NCI-H1105 treated with DMSO at 0.1 percent for 48 hours (cell line): ENCODE measurements at places on chromosomes 7 and 10.

GRCh38 chr10:110959379-110960332 is 40.3 kb downstream of the SHOC2 start:
- no peak for DNase-seq

DNA sequence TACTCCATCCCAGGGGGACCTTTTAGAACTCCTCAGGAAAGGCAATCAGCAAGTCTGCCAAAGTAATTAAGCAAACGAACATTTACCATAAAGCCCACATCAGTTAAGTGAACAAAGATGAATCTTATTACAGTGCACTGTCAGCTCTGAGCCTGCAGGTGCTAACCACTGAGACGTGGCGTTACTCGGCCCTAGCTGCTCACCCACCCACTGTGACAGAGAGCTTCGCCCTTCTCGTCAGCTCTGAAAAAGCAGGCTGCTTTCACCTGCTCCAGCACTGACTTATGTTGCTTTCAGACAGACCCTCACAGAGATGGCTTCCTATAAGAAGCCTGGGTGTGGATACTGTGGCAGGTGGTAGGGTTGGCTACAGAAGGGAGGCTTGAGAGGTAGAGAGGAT is 57.7 kb upstream of the KCNIP2 start:
- DNase-seq, result peak; percentile 24

- DNase-seq, result no peak
Measured at GRCh38 chr10:120841522-120842189, 9.5 kb upstream of the WDR11 start.

DNA sequence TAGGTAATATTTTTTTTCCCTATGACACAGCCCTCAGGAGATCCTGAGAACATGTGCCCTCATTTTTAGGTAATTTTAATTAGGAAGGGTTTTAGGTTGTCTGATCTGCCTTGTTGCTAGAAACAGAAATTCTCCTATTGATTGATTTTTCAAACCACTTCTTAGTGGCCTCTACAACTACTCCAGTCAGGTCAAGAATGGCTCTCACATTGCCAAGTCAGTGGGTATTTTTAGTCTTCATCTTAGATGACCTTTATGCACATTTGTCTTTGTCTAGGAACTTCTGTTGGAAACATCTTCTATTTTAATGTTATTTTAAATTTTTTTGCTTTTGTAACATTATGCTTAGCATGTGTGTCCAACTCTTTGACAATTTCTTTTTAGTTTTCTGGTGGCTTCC is 162.3 kb downstream of the MLLT10 start:
- no peak for DNase-seq

GRCh38 chr10:77905781-77906180 is 20.8 kb downstream of the DLG5 start:
- no peak for DNase-seq

GRCh38 chr7:136266457-136266856 is 289.3 kb upstream of the MTPN start:
- no peak for DNase-seq

- DNase-seq, result no peak
Measured at GRCh38 chr7:17758008-17758407, 182.3 kb downstream of the SNX13 start.

DNA sequence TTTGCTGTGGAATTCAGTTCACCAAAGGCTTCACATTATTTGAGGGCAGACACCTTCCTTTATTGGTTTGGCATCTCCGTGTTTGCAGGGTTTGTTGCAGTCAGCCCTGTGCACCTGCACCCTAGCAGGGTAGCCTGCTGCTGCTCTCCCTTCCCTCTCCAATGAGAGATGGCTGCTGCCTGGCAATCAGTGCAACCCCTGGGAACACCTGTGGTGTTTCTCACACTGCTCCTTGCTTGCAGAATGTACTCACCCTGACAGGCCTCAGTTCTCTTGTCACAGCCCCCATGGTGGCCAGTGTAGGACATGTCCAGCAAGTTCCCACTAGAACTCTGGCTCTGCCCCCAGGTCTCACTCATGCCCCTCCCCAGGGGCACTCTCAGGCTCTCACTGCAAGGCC is 12.1 kb upstream of the PPIA start:
- DNase-seq, result no peak

- DNase-seq, result no peak
Measured at GRCh38 chr10:124520558-124521428, 59.2 kb downstream of the LHPP start.

- DNase-seq, result no peak
Measured at GRCh38 chr10:97063983-97064837, 121.5 kb downstream of the SLIT1 start.

DNA sequence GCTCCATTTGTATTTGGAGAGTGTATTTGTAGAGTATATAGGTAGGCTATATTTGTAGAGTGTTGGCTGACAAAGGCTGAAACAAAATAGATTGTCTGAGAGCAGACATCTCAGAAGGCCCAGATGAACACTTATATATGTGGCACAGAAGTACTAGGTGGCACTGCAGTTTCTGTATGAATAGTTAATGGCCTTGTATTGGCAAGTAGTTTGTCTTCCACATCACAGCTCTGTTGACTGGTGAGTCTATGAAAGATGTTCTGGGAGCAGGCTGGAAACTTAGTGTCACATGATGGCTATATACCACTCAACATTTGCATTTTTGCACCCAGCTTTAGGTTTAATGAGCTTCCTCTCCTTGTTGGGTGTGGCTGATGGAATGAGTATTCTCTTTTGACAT is 51.9 kb downstream of the CCNY start:
- DNase-seq, result no peak

GRCh38 chr7:106139265-106140251 is 27.4 kb upstream of the SYPL1 start:
- no peak for DNase-seq

- no peak for DNase-seq
Measured at GRCh38 chr7:151857412-151857811, 19.5 kb downstream of the PRKAG2 start.

GRCh38 chr10:19629567-19629966 is 186.7 kb upstream of the PLXDC2 start:
- DNase-seq, result no peak

GRCh38 chr7:105871142-105871541 is 5.3 kb downstream of the ATXN7L1 start:
- DNase-seq, result no peak

DNA sequence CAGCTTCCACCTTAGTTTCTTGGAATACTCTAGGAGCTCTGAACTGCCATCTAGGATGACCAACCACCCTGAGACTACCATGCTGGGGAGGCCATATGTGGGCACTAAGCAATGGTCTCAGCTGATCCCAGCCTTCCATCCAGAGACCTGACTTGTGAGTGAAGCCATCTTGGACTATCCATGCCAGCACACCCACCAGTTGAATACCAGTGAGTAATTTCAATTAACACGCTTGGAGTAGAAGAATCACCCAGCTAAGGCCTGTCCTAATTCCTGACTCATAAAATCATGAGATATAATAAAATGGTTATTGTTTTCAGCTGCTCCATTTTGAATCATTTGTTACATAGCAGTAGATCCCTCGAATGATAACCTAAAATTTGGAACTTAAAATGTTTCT is 5.2 kb upstream of the KIF5B start:
- DNase-seq, result no peak

DNA sequence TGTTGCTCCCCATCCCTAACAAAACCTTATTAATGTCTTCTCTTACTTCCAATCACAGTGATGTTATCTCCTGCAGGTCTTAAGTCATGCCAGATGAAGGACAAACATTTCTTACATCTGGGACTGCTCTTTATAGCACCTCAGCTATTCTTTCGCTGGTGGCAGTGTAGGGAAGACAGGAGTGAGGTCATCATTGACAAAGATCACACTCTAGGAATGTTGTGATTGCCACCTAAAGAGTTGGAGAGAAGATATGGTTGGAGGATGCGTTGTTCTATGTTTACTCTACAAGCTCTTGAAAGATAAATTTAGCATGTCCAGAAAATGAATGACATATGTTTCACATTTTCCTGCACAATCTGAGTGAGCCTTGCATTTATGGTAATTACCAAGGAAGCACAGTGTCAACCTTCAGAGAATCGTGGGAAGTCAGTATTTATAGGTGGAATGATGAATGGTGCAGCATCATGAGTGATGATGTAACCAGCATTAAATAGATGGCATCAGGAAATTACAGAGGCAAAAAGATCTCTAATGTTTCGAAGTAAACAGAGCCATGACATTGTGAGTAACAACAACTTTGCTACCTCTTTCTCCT is 188.1 kb upstream of the STEAP1 start:
- no peak for DNase-seq

GRCh38 chr10:89250865-89251408 is 638 bp downstream of the LIPA start:
- peak; percentile 6 for DNase-seq

DNA sequence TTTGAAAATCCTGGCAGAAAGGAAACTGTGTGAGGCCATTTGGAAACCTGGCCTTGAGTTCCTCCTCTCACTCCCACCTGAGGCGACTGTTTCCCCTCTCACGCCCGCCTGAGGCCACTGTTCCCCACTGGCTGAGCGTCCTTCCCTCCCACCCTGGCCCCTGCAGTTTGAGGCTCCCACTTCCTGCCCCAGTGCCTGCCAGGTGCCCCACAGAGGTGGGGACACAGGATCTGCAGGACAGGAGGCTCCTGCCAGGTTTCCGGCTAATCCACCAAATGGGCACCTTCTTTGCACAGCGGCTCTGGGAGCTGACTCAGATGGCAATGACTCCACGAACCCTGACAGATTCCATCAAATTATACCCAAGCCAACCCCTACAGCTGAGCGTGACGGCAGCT is 24.3 kb upstream of the LARP4B start:
- DNase-seq, result no peak

GRCh38 chr10:90007226-90007625 is 305.8 kb downstream of the KIF20B start:
- no peak for DNase-seq

GRCh38 chr10:33794460-33794859 is 460.0 kb upstream of the NRP1 start:
- DNase-seq, result no peak

DNA sequence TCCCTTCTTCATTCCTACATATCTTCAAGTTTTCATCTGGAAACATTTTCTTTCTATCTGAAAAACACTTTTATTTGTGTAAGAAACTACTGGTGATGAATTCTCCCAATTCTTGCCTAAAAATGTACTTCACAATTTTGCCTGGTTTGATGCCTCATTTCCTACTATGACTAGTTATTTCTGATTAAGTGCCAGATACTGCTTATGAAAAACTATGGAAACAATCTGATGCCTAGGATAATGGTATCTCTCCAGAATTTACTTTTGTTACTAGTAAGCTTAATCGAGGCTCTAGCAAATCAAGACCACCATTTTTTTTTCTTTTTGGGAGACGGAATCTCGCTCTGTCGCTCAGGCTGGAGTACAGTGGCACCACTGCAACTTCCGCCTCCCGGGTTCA is 31.3 kb downstream of the CACUL1 start:
- no peak for DNase-seq
